ENCODE measurements at places on chromosomes 16 and 17.

DNA sequence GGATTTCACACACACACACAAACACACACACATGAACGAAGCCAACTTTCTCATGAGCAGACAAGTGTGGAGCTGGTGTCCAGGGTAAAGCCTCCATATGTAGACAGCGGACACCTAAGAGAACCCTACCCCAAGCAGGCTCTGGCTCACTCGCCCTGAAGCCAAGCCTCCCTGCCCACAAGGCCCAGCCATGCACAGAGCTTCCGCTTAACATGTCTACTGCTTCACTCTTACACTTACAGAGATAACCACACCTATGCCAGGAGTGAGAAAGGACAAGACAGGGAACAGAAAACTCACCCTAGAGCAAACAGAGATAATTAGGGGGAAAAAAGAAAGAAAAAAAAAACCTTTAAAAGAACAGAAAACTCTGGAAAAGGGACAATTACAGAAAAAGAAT, 67.5 kb downstream of the CYTH1 start:
- DNase-seq, result no peak

DNA sequence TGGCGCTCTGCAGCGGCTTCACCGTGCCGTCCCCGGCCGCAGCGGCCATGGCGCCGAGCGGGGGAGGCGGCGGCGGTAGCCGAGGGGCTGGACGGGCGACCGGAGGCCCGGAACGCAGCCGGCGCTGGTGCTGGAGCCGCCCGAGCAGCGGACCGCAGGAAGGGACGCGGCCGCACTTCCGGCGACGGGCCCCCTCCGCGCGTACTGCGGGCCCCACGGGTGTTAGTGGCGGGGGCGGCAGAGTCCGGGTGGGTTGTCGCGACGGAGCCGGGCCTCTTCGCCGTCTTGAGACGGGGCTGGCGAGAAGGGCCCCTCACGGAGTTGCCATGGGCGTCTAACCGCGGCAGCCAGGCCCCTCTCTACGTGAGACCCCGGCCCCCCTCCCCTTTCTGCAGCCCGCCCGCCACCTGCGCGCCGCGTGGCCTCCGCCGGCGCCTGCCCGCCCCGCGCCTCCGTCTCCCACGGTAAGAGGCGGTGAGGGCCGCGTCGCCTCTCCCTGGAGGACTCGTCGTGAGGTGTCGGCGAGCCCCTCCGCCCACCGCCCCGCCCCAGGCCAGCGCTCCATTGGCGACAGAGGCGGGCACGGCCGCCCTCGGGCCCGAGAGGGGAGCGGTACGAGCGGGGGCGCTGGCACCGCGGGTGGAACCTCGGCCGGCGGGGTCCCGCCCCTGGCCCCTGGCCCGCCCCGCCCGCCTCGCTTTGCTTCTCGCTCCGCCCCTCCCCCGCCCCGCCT, at the start of the genes VPS9D1 and ZNF276:
TSS of gene VPS9D1 (minus strand) at position 86 of the 733 bp plus-strand sequence. CDS start at position 49, 37 bp downstream.
TSS of gene ZNF276 (plus strand) at position 725 of the 733 bp plus-strand sequence. CDS start 104 bp downstream, outside the sequence.
- no peak for DNase-seq

- no peak for DNase-seq
These were observed 741 bp downstream of the PLK1 start for GRCh38 chr16:23679274-23679985.

DNA sequence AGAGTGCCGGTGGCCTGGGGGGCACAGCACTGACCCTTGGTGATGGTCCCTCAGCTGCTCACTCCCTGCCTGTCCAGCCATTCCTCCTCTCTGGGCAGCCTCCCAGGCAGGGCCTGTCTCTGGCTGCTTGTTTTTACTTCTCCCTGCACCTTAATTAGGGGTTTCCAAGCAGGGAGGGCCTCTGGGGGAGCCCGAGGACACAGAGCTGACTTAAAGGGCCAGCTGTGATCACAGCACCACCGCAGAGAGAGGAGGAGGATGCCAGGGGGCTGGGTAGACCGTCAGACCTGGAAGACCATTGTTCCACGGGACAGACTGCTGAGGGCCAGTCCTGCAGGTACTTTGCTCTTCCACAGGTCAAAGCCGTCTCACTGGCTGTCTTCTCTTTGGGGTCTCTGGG, 1.2 kb upstream of the DPH1 start:
- no peak for DNase-seq

GRCh38 chr16:15760129-15760528, 96.7 kb downstream of the MYH11 start:
- DNase-seq, result no peak

DNA sequence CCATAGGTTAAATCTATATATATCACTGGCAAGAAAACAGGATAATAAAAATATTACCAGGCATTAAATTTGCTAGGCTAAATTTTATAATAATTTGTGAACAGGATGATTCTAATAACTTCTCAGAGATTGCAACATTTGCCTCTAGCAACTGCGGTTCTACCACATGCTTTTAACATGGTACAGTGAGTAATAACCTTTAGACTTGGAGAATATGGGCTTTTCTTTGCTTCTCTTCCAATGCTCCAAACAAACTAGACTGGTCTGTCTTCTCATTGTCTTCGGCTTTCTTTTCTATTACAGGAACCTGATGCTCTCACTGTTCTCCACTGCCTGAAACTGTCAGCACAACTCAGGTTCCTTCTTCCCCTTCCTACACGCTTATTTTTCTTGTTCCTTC, 80.6 kb downstream of the CA4 start:
- DNase-seq, result no peak

DNA sequence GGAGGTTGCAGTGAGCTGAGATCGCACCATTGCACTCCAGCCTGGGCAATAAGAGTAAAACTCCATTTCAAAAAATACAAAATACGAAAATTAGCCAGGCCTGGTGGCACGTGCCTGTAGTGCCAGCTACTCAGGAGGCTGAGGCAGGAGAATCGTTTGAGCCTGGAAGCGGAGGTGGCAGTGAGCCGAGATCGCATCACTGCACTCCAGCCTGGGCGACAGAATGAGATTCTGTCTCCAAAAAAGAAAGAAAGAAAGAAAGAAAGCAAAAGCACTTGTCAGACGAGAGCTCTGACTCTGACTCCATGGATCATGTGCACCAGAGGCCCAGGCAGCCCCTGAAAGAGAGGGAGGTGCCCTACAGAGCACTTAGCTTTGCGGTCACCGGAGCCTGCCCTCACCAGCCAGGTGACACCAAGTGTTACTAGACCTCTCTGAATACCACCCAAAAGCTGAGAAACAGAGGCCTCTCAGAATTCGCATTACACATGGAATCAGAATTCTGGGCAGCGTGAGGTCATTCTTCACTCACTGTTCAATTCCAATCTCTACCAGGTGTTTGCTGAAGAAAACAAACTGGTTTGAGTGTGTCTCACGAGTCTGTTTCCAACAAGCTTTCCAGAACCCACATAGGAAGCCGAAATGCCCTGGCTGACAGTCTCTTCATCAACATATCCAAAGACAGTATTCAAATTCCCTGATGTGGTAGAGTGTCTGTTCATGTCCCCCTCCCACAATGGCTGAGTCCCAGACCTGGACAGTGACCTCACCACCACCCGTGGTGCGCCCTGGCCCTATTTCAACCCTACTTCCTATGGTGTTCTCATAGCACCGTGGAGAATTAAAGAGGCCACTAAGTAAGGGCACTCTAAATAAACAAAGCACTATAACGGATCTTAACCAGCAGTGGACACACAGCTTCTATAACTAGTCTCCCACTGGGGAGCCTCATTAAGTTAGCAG, 1.5 kb downstream of the FLCN start:
- DNase-seq, result no peak

DNA sequence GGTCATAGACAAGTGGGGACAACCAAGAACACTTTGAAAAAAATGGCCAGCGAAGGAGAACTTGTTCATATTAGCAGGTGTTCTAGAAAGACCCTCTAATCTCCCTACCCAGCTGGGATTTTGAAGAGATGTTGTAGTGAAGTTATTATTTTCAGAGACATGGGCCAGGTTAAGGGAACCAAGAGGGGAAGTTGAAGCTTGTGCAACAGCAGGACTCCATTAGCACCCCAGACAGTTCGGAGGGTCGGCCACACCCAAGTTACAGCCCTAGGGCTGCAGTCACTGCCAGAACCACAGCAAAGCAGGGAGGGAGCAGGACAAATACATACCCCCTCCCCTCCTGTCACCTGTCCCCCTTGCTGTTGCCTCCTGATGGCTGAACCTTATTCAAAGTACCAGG, 42.3 kb downstream of the WSB1 start:
- no peak for DNase-seq

GRCh38 chr16:79997257-79997656, 396.7 kb upstream of the MAF start:
- no peak for DNase-seq

GRCh38 chr17:64984181-64984580, 64.9 kb upstream of the LRRC37A3 start:
- DNase-seq, result no peak

DNA sequence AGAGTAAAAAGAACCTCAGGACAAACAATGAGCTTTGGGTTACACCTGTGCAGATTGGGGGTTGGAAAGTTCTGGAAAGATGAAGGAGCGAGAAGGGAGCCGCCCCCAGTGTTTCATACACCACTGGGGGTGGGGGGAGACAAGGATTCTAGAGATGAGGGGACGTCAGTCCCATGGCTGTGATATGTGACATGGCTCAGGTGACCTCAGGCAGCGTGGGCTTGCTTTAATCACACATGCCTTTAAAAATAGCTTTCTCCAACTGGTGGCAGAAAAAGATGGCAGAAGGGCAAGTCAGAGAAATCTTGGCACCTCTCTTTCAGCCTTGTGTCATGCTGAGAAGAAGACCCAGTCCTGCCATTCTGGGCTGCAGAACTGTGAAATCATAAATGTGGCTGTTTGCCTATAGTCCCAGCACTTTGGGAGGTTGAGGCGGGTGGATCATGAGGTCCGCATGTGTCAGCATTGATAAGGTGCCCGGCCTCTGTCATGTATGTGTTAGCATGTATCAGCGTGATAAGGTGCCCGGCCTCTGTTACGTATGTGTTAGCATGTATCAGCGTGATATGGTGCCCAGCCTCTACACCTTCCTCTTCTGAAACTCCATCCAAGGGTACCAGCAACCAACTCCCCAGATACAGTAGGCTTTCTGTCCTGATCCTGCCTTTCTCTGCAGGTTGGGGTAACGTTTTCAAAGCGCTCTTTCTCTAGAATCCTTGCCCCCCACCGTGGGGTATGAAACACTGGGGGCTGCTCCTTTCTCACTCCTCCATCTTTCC, 25.0 kb downstream of the WIPI1 start:
- no peak for DNase-seq

DNA sequence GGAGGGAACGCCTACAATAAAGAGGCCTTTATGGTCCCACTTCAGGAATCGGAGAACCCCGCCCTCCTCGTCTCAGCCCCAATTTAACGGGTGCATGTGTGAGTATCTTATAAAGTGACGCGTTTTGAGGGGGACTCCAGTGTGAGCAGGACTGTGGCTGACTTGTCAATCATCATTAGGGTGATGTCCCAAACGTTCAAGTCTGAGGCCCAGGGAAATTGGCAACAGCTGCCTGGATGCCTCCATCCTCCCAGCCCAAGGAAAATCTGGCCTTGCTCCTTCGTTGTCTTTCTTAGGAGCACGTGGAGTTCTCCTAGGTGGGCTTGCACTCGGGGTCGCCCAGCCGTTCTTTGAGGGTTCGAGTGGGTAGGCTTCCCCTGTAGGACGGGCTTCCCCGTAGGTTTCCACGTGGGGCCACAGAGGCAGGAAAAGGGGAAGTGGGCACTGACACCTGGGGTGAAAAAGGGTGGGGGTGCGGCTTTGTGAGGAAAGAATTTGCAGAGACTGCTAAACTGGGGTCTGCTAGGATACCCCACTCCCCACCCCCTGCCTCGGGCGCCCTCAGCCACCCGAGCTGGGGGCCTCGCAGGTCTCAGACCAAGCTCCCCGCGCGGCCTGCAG, 561 bp upstream of the HERPUD1 start:
- DNase-seq, result no peak

DNA sequence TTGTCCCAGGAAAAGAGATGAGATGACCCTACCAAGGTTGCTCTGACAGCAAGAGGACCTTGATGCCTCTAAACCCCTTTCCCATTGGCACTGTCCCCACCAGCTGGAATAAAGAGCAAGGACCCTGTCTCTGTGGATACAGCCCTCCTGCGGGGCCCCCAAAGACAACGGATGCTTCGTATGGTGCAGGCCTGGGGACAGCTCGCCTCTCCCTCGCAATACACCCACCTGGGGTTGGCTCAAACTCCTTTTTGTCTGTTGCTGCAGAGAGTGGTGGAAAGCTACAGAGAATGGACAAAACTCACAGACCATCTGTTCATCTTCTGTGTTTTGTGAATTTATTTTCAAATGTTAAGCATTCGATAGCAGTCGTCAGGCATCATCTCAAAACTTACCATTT, 27.6 kb upstream of the CACNG3 start:
- DNase-seq, result no peak

GRCh38 chr16:21060027-21060510, 90.6 kb downstream of the DNAH3 start:
- DNase-seq, result peak; percentile 52

GRCh38 chr17:41483991-41484826, 3.3 kb upstream of the KRT35 start:
- DNase-seq, result no peak

GRCh38 chr17:72388765-72389473, 268.1 kb downstream of the SOX9 start:
- DNase-seq, result no peak

DNA sequence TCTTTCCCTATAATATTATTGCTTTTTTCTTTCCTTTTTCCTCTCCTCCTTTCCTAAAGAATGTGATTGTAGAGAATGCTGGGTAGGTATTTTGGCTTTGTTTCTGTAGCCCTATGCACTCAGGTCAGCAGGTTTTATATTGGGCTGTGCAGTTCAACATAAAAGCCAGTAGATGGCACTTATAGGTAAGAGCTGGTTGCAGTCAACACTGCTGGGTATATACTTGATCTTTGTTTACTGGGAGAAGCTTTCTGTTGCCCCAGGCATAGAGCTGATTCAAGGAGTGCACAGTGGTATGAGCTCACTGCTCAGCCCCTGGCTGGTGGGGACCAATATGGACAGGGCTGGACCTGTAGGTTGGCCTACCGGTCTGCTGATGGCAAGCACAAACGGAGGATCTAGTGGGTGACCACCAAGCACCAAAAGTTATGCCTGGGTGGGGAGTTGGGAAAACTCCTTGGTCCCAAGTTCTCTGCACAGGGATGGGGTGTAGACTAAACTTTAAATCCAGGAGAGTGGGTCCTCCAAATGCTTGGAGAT, 378.9 kb downstream of the PMP22 start:
- no peak for DNase-seq
